ENCODE measurements at places on chromosomes 12 and 14.
A peak's percentile ranks its signal among the peaks of the same experiment; 100 is the strongest.

GRCh38 chr12:109110988-109111495 is 5.3 kb upstream of the ACACB start:
- DNase-seq: peak; percentile 82

DNA sequence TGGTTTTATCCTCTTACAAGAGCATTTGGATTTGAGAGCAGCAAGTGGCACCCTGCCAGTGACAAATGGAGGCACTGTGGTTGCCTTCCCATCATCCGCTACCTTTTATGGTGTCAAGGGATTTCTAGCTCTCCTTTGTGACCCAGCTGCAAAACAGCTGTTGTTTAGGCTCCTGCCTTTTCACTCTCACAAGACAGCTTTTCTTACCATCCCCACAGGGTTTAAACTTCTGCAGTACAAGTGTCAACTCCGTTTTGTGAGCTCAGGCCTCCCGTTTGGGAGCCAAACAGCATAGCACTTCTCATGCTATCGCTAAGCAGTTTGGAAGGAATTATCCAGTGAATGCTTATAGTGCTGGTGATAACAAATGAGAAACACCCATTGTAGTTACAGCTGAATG is 331.4 kb downstream of the TMTC2 start:
- DNase-seq: no peak

- DNase-seq: no peak
Measured at GRCh38 chr12:62196146-62196545, 64.1 kb upstream of the USP15 start.

DNA sequence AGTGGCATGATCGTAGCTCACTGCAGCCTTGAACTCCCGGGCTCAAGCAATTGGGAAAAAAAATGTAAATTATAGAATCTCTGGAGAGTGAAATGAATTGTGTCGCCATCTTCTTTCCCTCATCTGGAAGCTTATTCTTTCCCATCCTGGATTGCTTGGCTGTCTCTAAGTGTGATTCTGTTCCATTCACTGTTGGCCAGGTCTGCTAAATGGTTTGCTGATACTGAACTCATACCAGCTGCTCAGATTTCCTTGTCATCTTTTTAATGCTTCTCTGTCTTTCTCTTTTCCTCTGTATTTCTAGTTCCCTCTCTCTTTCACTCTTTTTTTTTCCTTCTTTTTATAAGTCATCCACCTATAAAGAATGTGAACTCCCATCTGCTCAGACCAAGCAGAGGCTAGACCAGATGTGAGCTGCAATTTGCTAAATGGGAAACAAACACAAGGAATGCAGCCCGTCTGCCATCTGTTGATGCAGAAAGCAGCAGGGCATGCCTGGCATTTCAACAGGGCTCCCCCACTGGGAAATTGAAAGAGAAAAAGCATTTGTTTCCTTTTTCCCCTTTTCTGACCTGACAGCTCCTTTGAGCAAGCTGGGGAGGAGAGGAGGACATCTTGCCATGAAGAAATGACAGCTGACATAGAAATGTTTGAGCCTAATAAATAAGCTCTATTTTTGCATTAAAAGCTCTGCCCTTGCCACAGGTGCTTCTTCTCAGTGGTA is 1823.6 kb upstream of the FLRT2 start:
- DNase-seq: peak; percentile 17

DNA sequence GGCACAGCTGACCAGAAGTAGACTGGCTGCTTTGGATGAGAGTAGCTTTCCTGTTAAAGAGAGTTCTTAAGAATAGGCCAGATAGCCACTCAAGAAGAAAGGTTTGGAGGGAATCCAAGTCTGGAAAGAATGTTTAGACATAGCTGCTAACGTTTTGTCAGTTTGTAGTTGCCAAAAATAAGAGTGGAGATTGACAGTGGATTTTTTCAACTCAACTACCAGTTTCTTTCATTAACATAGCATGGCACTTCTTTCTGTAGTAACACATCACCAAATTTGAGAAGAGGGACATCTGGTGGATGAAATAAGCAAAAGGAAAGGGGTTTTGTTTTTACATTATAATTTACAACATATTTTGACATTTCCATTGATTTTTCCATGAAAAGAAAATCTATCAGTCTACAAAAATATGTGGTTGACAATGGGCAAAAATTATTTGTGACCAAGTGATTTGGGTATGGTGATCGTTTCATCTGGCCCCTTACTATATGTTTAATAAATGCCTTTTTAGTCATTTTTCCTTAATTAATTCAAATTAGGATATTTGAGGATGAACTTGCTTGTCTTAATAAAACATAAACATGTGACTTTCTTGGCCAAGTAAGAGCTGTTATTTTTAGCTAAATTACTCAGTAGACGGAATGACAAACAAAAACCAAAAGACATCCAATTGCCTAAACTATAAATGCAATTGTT is 71.1 kb downstream of the PTPRR start:
- peak; percentile 1 for DNase-seq

DNA sequence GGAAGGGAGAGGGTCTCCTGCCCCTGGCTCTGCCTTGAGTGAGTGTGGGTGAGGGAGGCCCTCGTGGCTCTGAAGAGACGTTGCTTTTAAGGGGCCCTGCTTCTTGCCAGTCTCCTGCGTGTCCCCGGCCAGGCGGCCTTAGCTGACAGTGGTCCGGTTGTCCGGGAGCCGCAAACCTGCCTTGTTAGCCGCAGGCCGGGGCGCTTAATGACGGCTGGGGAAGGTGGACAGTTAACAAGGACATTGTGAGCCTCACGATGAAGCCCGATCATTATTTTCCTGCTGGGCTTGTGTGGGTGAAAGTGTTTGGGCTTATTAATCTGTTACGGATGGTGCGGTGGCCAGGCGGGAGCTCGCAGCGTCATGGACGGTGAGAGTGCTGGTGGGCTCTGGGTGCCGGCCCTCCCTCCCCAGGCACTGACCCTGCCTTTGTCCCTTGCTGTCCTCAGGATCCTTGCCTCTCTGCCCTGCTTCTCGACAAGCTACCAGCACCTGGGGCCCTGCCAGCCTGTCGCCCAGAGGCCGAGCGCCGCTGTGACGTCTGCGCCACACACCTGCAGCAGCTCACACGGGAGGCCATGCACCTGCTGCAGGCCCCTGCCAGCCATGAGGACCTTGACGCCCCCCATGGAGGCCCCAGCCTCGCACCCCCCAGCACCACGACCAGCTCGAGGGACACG is 13.3 kb downstream of the KIF26A start:
- no peak for DNase-seq

- DNase-seq: no peak
Measured at GRCh38 chr14:94386085-94387031, 2.0 kb downstream of the SERPINA1 start.

DNA sequence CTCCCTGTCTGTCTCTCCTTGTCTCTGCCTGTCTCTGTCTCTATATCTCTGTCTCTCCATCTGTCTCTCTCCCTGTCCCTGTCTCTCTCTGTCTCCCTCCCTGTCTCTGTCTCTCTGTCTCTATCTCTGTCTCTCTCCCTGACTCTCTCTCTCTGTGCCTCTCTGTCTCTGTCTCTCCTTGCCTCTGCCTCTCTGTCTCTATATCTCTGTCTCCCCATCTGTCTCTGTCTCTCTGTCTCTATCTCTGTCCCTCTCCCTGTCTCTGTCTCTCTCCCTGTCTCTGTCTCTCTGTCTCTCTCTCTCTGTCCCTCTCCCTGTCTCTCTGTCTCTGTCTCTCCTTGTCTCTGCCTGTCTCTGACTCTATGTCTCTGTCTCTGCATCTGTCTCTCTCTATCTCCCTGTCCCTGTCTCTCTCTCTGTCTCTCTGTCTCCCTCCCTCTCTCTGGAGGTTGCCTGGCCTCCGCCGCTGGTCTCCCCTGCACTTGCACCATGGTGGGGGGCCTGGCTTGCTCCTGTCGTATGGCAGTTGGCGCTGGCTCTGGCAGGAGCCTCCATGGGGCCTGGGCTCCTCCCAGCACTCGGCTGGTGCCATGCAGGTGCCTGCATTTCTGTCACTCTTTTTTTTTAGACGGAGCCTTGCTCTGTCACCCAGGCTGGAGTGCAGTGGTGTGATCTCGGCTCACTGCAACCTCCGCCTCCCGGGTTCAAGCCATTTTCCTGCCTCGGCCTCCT is 28.3 kb downstream of the MMP17 start:
- DNase-seq: no peak

DNA sequence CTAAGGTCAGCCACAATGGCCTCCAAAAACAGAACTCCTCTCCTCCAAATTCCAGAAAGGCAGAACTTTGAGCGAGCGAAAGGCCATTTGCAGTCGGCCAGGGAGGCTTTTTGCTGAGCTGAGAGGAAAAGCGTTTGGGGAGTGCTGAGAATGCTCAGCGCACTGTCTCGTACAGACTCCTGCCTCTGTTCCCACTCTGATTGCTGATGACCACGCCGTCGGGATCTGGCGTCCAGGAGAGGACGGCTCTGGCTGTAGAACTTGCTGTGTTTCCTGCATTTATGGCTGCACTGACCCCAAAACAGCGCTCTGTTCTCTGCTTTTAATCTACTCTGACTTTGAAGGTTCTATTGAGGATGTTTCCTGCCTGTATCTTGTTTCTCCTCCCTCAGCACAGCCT is 82.4 kb upstream of the WSCD2 start:
- DNase-seq: no peak

GRCh38 chr12:85923767-85924331 is 49.8 kb downstream of the NTS start:
- peak; percentile 4 for DNase-seq

DNA sequence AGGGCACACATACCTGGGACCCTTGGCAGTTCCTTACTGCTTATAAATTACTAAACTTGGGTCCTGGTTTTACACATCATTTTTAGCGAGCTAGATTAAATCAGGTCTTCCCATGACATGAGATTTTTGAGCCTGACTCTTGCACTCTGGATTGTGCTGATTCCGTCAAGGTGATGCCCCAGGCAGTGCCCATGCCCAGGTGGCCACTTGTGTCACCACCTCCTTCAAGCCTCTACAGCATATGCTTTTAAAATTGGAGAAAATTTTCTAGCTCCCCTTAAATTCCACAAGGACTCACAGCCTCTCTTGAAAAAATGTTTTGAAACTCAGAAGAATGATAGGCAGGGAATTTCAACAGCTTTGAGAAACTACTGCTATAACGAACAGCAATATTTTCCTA is 9.6 kb downstream of the PTPN21 start:
- no peak for DNase-seq

DNA sequence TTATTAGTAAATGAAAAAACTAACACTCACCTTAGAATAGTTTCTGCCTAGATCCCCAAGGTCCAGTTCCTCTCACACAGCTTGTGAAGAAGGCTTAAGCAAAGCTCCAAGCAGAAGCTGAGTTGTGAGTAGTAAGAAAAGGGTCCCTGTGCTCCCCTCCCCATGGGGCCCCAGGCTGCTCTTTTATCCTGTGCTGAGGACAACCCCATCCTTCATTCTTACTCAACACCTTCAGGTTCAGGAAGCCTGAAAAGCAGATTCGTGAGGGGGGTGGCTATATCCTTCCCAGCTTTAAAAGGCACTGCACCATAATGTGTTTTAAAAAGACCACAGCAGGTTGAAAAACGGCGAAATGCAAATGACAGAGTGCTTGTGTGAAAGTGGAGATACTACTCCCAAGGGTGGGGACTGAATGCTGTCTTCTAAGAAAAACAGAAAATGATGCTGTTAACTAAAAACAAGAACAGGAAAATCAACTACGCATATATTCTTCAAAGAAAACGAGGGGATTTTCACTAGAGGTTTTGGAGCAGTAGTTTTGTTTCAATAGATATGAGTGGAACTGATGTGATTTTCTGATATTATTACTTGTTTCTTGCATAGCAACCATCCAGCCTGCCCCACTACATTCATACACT is 182.7 kb downstream of the KTN1 start:
- DNase-seq: no peak

DNA sequence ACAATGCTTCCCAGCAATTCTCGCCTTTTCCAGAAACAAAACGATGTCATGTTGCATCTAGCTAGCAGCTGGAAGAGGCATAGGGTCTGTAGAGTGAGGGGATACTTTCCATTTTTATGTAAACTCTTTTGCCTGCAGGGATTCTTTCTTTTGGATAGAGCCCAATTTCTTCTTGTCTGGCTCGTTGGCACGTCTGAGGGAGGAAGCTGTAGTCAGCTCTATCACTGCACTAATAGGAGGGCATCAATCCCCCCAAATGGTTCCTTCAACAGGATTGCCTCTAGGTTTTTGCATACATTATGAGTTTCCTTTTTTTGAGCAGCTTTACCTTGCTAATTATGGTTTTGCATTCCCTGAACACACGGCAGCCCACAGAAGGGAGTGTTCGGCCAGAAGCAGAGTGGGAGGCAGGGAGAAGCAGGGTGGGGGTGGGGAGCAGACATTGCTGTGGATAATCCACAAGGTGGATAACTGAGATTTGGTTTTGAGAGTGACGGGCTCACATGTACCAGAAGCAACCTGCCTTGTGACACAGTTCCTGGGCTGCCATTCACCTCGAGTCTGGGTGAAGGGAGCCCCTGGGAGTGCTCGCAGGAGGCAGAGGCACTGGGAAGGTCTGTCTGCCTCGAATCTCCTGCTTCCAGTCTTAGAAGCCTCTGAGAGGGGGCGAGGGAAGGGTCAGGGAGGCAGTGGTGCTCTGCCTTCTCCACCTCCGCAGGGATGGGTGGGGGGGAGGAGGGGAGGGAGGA is 24.5 kb downstream of the LRTM2 start:
- no peak for DNase-seq

DNA sequence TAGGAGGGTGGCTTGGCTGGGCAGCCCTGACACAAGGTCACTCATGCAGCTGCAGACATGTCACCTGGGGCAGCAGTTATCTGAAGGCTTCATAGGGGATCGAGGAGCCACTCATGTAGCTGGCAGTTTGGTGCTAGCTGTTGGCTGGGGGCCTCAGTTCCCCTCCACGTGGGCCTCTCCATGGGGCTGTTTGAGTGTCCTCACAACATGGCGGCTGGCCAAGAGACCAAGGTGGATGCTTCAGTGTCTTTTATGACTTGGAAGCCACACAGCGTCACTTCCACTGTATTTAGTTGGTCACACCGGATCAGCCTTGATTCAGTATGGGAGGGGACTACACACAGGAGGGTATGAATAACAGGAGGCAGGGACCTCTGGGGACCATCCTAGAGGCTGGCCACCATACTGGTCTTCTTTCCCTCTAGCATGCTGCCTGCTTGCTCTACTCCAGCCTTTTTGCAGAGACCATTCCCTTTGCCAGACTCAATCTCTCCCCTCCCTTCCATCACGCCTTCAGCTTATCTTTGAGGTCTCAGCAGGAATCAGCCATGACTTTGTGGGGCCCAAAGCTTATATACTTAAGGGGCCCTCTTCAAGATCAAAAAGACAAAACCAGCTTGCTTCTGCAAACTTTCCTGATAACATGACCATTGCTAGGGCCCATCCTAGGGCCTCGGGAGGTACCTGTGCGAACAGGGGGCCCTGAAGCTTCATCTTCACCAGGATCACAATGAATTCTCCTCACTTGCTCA is 53.4 kb downstream of the RPH3A start:
- DNase-seq: no peak
